ENCODE measurements at places on chromosomes 6 and 20.

DNA sequence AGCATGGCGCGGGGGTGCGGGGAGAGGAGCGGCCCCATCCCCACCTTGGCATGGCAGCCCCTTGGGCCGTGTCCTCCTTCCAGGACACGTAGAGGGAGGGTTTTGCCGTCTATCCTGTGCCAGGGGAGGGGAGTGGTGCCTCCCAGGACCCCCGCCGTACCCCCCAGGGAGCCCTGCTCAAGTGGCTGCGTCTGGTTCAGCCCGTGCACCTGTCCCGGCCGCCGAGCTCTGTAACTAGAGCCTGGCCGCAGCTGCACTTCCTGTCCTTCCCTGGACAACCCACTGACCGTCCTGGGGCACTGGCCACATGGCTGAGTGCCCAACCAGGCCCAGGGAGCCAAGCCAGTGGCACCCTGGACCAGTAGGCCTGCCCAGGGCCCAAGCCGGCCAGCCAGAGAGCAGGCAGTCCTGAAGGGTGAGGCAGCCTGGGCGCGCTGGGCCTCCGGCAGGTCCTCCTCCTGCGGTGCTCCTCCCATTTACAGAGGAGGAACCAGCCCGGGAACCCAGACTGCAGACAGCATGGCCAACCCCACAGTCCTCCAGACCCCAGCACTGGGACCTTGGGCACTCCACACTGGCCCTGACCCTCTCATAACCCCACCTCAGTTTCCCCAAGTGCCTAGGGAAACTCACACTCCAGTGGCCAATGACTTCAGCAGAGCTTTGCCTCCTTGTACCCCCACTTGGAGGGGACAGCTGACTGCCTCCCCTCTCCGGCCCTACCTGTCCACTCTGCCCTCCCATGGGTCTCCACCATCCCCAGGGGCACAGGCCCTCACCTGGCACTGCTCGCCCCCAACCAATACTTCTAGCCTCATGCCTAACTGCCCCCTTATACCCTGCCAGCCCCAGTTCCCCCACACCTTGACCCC lies 8.7 kb downstream of the LAMA5 start:
- no peak for DNase-seq

GRCh38 chr20:25987073-25987927 lies 290.6 kb upstream of the ZNF337 start:
- DNase-seq: peak; percentile 1

DNA sequence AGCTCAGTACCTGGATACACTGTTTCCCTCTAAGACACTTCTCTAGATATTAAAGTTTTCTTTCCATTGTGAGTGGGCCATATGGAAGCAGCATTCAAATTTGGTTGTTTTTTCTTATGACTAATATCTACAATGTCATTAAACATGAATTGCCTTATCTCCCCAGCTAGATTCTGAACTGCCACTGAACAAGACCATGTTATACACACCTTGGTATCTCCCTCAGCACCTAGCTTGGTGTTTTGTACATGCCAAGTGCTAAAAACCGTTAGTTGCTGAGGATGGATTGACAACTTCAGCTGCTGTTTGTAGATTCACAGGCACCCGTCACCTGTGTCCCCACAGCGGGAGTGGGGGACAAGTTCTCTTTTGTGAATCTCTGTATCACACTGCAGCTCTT lies 131.1 kb downstream of the KIF13A start:
- no peak for DNase-seq

- no peak for DNase-seq
Observed at GRCh38 chr20:15292405-15292804, 955.0 kb upstream of the FLRT3 start.

DNA sequence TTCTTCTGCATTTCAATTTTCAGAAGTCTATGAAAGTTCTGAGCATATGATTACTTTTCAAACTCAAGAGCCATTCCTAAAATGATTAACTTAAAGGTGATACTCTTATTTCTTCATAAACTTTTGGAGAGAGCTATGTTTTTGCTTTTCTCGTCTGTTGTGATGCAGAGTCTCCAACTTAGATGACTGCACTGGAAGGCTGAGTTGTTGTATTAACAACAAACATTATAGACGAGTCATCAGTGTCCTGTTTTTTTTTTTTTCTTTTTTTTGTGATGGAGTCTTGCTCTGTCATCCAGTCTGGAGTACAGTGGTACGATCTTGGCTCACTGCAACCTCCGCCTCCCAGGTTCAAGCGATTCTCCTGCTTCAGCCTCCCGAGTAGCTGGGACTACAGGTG lies 101.9 kb downstream of the CD109 start:
- no peak for DNase-seq

DNA sequence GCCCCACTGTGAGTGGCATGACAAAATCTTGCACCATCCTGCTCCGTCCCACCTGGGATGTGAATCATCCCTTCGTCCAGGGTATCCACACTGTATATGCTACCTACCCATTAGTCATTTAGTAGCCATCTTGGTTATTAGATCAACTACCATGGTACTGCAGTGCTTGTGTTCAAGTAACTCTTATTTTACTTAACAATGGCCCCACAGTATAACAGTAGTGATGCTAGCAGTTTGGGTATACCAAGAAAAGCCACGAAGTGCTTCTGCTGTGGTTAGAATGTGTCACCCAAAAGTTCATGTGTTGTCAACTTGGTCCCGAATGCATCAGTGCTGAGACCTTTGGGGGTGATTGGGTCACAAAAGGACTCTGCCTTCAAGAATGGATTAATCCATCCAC lies 11.7 kb downstream of the OSER1 start:
- DNase-seq: no peak

- DNase-seq: no peak
Observed at GRCh38 chr20:8395956-8396355, 263.9 kb downstream of the PLCB1 start.

DNA sequence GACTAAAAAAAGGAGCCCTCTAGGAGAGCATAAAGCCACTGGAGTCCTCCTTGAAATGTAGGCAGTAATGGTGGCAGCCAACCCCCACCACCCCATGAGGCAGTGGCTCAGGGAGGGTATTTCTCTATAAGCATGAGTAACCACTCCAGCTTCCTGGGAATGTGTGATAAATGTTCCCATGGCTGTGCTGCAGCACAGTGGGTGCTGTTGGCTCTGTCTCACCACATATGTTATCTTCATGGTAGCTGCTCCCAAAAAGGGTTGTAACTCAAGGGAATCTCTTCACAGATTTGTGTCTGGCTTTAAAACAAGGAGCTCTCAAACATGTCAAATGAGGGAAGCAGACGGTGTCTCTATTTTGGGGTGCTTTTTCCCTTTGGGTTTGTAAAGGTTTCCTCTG lies 7.5 kb upstream of the PHACTR1 start:
- no peak for DNase-seq

DNA sequence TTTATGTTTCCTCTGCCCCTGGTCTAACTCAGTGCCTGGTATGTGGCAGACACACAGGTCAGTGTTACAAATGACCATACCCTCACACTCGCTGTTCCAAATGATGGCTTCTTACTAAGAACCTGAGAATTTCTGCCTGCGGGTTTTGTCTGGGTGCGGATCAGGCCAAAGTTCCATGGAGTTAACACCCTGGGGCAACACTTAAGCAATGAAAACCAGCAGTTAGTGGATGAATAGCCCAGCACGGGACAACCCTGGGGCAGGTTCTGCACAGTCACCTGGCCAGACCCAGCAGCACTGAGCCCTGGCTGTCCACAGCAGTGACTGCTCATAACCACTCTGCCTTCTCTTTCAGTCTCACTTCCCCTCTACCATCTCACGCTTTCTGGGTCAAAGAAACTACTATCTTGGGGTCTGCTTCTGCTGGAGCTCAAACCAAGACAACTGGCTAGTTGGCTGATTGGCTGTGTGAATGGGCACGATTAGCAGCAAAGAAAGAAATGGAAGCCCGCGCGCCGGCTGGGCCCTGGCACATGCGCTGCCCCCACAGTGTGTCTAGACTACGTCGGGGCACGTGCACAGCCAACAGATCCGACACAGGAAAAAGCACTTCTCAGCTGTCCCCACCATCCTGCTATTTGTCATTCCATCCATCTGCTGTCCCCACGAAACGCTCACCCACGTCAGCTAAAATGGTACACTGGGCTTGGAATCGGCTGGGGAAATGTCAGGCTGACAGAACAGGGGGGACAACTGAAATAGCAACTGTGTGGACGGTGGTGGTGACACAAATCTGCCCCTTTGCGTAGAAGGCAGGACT lies 36.6 kb downstream of the MGME1 start:
- DNase-seq: no peak

DNA sequence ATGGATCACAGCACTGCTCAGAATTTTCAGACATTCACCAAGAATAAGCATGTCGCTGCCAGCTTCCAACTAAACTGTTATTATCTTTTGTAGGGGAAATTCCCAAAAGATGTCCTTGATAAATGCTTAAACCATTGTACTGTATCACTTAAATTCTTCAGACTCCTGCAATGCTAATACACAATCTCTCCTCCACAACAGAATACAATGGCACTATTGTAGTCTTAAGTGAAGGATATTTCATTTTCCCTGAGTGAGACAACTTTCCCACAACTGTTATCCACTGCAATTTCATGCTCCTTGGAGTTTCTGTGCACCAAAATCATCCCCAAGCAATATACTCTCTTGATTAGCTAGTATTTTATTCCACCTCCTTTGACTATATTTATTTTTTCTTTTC lies 189.7 kb downstream of the COL9A1 start:
- DNase-seq: no peak

GRCh38 chr20:48208176-48208575 lies 422.9 kb upstream of the SULF2 start:
- DNase-seq: no peak

DNA sequence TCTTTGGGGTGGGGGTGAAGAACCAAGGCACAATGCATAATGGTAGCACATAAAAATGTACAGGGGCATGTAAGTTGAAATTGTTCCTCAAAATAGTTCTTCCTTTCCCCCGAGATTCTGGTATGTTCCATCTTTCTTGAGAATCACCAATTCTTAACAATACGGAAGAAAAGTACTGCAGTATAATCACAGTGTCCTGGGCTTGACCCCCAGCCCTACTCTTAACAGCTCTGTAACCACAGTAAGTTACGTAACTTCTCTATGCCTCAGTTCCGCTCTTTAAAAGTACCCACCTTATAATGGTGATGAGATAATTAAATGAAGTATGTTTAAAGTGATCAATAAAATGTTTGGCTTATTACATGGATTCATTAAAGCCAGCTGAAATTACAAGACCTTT lies 104.5 kb downstream of the SMLR1 start:
- no peak for DNase-seq

- DNase-seq: no peak
Observed at GRCh38 chr6:77145244-77145643, 318.0 kb downstream of the HTR1B start.

DNA sequence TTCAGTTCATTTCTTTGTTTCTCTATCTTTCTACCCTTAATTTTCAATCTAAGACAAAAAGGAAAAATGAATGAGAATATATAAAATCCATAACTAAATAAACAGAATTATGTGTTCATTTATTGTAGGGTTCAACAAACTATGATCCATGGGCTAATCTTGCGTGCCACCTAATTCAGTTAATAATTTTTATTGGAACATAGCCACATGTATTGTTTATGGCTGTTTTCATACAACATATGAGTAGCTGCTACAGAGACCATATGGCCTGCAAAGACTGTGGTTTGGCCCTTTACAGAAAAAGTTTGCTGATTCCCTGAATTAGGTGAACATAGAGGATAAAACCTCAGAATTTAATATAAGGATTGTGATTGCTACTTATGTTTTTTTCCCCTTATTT lies 21.8 kb downstream of the SENP6 start:
- DNase-seq: no peak

DNA sequence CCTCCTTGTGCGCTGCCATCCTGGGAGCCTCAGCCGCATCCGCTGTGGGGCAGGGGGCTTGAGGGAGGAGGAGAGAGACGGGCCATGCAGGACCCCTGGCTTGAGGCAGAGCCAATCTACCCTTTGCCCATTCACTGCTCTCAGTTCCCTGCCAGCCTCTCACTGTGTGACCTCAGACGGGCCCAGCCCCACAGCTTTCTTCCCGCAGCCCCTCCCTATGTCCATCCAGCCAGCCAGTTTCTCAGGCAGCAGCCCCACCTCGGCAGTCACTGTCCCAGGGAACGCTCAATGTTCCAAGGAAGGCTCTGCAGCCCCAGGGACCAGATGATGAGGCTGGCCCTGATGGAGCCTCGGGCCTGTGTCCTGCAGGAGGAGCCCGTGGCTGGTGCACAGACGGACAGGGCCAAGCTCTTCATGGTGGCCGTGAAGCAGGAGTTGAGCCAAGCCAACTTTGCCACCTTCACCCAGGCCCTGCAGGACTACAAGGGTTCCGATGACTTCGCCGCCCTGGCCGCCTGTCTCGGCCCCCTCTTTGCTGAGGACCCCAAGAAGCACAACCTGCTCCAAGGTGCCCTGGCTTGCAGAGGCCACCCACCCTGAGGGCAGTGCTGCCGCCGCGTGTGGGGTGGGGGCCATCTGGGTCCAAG lies 3.9 kb upstream of the TNFRSF6B start:
- no peak for DNase-seq

DNA sequence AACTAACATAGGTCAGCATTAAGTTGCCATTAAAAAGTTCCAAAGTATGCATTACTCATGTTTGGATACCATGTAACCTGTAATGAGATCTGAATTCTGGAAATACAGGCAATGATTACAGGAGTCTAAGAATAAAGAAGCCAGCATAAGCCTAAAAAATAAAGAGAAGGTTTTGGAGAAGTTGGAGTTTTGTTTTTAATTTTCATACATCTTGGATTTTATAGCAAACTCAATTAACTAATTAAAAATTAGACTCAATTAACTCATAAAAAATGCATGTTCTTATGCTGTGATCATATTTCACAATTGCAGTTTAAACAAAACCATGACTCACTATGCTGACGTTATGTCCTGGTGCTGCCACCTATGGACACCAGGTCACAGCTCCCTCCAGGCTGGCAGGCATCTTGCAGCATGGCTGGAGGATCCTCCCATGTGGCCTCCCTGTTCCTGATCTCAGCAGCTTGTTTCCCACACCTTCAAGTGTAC lies 648.8 kb upstream of the AGPAT4 start:
- DNase-seq: no peak

GRCh38 chr20:15867899-15868298 lies 705.3 kb downstream of the KIF16B start:
- DNase-seq: no peak

DNA sequence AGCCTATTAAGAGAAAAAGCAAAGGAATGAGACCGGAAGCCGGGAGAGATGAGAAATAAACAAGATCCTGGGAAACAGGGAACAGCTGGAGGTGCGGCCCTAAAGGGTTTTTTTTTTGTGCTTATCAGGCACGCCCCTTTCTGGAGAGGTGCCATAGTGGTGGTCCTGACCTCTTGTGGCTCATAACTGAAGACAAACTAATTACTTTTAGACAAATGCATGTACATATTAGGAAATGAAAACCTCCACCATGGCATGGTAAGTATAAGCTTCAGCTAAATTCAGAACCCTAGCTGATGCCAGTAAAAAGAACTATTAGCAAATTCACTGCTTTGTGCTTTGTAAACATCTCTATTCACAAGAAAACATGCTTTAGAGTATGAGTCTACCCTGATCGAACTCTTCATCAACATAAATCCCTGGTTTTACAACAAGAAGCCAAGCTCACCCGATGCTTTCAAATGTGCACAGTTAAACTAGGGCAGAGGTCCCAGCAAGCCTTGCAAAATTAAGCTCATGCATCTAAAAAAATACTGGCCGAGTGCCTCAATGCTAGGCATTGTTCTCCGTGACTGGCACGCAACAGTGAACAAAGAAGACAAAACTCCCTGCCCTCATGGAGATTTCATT lies 96.4 kb upstream of the MRPS10 start:
- DNase-seq: no peak

GRCh38 chr6:37516076-37516919 lies 16.6 kb upstream of the CCDC167 start:
- peak; percentile 18 for DNase-seq

All from NCI-H187 (cell line).